Stomach (tissue), 19 donors: ENCODE measurements at places on chromosomes 5 and 9. TPM values are rescaled to one million over a fixed set of nuclear protein-coding genes. Genes with fewer than 3 reads are reported as not detected.
A peak's percentile ranks its signal among the peaks of the same experiment; 100 is the strongest.

DNA sequence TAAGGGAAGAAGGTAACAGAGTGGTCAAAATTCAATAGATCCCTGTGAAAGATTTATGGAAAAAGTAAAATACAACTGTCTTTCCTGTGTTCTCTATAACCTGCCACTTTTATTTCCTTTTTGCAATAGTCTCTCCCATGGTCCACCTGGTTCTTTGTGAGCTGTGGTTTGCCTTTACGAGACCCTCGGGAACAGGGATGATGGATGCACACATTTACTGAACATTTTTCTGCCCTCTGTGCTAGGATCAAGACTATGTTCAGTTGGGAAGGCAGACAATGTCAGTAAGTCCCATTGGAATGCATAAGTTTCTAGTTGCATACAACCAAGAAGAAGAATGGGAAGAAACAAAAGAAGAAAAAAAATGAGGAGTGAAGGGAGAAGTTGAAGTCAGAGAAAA is 281.2 kb downstream of the TRPM3 start:
- no peaks in the 10 kb centered on the region for H3K27me3 ChIP-seq
- H3K4me3 ChIP-seq: no peak overlapping the region

GRCh38 chr5:73160239-73160671 is 12.7 kb upstream of the TMEM174 start:
- no peak overlapping the region for H3K4me3 ChIP-seq
- no peaks in the 10 kb centered on the region for H3K4me1 ChIP-seq
- H3K36me3 ChIP-seq: no peaks in the 10 kb centered on the region
- no peaks in the 10 kb centered on the region for H3K27me3 ChIP-seq
- no peak for DNase-seq

DNA sequence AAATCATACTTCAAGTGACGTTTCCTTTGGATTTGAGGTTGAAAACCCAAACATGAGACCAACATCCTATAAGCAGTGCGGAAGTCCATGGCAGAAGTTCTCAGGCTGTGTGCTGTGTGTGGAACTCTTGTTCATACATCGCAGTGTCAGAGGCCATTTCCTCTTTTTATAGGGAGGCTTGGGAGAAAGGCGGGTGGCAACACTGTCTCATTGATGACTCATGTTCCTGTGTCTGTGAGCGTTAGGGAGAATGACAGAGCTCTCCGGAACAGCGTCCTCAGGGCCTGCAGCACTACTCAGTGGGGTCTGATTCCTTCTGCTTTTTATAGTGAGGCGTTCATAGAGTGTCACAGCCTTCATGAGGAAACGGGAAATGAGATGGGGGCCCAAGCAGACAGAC is 98.8 kb upstream of the BASP1 start:
- H3K27me3 ChIP-seq: no peaks in the 10 kb centered on the region
- H3K27ac ChIP-seq: no peak overlapping the region
- peak; percentile 70 for DNase-seq

DNA sequence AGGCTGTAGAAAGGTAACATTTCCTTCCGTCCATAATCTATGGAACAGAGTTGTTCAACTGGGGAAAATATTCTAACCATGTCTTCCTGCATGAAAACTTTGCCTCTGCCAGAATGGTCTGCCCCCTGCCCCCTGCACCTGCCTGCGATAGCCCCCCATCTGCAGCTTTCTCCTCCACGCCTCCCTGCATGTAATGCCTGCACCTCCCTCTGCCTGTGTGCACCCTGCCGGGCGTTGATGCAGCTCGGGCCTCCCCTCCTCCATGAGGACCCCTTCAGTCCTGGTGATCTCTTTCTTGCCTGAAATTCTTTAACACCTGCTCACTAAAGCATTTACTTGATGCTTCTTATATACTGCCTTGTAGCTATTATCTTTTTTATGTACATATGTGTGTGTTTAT is 266.2 kb downstream of the ARHGEF28 start:
- no peak overlapping the region for H3K27ac ChIP-seq
- H3K4me1 ChIP-seq: no peaks in the 10 kb centered on the region
- peaks cover 54% of the 10 kb centered on the region for H3K36me3 ChIP-seq
- H3K4me3 ChIP-seq: no peak overlapping the region

ZDHHC11B gene
- 1.8 TPM for total RNA-seq
